ENCODE measurements at places on chromosomes 16 and 17.

GRCh38 chr17:39281806-39282205 lies 56.1 kb upstream of the STAC2 start:
- no peak for DNase-seq

GRCh38 chr17:34219405-34219804 lies 35.7 kb upstream of the CCL2 start:
- no peak for DNase-seq

DNA sequence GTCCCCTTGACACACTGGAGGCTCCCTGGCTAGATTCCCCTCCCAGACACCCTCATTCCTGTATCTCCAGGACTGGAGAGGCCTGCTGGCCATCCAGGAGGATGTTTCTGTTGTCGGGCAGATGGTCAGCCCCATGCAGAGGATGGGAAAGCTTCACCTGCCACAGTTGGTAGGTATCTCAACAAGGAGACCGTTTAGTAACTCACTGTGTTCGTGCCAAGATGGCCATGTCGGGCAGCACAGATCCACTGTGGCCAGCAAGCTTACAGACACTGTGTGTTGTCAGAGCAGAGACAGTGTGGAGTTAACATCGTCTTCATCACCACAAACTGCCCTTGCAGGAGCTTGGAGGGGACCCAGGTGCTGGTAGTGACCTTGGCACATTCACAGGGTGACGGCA lies 390.9 kb downstream of the SEC14L1 start:
- DNase-seq = no peak

DNA sequence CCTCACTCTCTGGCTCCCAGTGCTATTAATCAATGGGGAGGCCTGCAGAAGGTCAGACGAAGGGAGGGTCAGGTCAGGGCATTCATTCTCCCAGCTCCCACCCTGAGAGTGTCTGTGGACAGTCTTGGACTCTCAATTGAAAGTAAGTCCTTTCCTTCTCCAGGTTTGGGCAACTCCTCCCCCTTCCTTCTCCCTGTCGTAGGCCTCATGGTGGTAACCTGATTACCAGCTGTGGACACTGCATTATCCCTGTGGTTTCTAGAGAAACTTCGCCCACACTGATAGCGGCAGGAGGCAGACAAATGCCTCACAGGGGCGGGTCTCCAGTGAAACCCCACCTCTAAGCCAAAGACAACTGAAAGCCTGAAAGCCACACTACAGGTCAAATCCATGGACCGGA lies 57.7 kb upstream of the SLC25A19 start:
- no peak for DNase-seq

DNA sequence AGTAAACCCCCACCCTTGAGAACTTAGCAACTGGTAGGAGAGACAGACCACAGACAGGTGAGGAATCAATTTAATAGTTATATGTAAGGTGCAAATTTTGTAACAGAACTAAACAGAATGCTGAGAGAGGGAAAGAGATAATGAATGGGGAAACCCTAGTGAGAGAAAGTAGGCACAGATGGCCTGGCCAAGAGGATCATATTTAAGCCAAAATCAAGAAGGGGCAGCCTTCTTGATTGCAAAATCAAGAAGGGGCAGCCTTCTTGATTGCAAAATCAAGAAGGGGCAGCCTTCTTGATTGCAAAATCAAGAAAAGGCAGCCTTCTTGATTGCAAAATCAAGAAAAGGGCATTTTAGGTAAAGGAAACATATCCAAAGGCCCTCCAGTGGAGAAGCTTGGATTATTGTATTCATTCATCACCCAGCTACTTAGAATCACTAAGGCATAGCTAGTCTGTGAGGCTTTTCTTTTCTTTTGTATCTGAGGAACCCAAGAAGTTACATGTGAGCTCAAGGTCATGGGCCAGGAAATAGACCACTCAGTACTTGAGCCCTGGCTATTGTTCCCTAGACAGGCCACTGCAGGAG lies 190.6 kb downstream of the CYLD start:
- DNase-seq = no peak

DNA sequence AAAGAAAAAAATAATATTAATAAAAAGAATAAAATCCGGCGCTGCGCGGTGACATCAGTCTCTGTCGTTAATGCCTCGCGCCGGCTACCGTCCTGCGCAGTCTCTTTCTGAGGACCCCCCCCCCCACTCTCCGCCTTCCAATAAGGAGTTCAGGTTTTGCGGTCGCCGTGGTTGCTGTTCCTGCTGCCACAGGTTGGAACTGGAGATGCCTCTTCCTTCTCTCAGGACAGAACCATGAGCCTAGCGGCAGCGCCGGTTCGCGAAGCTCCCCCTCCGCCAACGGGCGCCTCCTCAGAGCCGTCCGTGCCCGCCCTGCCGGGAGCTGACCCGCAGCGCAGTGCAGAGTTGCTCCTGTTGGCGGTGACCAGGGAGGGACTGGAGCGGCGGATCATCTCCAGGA lies 2093.4 kb downstream of the TP53TG3F start:
- no peak for DNase-seq

- DNase-seq = no peak
Measured at GRCh38 chr16:57675741-57676551, 7.8 kb downstream of the ADGRG3 start.

DNA sequence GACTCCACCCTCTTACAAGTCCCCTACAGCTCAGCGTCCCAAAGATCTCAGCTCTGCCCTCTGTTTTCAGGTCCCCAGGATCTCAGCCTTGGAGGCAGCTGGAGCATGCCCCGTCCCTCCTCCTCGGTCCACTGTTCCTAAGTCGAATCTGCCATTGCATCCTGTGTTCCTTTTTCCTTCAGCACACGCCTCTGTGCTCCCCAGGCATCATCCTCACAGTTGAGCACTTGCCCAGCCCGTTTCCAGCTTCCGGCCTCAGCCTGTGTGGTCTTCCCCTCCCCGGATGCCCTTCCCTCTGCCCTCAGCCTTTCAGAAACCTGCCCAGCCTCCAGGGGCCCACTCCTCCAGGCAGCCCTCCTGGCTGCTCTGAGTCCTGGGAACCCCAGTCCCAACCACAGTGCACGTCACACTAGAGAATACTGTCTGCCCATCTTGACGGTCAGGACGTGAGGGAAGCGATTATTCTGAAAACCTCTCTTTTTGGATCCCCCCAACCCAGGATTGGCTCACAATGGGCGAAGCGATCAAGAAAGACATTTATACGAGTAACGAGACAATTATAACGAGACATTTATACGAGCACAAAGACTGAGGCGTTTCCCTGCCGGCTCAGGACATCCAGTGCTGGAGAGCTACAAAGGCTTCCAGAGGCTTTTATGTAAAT lies 41.4 kb downstream of the RPH3AL start:
- DNase-seq = no peak

DNA sequence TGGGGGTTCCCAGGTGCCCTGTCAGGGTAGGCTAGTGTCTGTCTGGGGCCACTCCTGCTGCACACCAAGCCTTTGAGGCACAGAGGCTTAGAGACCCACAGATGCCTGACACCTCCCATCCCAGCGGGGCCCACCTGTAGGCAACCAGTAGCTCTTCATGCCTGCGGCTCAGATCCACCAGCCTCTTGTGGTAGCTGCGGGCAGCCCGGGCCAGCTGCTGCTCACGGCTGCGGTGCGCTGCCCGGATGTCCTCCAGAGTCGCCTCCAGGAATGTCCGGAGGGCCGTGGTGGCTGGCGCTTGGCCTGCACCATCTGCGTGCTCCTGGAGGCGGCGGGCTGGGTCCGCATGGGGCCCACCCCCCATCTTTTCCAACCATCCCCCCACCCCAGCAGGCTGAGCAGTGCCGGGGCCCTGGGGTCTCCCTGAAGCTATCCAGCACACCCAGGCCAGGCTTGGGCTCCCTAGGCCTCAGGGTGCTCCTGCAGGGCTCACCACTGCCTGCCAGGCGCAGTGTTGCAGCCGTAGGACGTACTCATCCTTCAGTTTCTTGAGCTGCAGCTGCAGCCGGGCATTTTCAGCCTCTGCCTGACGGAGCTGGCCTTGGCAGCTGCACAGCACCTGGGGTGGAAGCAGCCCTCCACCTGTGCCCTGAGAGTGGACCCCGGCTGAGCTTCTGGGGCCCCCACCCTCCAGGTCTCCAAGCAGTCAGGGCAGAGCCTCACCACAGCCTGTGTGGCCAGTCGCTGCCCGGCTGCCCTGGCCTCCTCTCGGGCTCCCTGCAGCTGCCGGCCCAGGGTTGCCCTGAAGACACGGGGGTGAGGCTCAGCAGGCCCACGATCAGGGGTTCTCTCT lies 1.8 kb downstream of the CCDC78 start:
- no peak for DNase-seq

DNA sequence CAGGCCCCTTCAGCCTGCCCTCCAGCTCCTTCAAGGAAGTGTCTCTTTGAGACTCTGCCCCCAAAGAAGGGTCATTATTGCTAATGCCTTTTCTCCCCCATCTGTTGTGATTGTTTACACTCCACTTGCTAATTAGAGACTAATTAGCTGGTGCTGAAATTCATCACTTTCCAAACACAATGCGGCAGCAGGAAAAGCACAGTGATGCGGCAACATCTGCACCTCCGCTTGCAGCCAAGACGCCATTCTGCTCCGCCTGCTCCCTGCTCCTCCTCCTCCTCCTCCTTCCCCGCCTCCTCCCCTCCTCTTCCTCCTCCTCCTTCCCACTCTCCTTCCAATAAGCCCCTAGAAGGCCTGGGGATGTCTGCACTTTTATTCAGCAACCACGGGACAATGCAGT lies 110.5 kb downstream of the SDK2 start:
- no peak for DNase-seq

GRCh38 chr16:70683146-70683944 lies 2.5 kb downstream of the MTSS2 start:
- DNase-seq = no peak

DNA sequence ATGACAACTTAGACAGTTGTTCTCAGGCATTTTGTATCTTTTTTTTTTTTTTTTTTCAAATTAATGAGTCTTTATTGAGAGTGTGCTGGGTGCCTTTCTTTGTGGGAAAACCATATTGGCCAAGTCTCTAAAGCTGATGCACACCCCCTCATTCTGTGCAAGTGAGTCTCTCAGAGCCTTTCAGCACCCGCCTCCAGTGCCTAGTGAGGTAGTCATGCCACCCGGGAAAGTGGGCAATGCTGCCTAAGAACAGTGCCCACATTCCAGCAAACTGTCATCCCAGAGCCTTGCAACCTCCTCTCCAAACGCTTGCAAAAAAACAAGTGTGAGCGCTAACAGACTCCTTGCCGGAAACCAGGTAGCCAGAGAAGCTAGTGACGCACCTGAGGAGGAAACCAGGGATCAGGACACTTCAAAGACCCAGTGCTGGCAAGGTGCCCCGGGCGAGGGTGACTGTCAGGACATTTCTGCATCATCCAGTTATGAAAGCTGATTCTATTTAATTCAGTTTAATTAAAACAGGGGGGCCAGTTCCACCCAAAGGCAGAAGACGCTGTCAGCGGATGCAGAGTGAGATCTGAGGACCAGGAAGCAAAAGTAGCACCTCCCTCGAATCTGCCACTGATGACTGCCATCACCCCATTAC lies 34.9 kb downstream of the SMARCE1 start:
- DNase-seq = no peak

- DNase-seq = no peak
Measured at GRCh38 chr16:4323071-4323844, 7.4 kb downstream of the GLIS2 start.

- DNase-seq = no peak
Measured at GRCh38 chr17:29640981-29641642, 18.4 kb upstream of the CORO6 start.

GRCh38 chr17:47295037-47295873 lies 28.5 kb upstream of the EFCAB13 start:
- no peak for DNase-seq

GRCh38 chr16:4214215-4214621 lies 27.7 kb downstream of the SRL start:
- DNase-seq = no peak

GRCh38 chr16:11676799-11677198 lies 8.5 kb downstream of the SNN start:
- DNase-seq = no peak

All from GM19239 (cell line).